NCI-H1092 (cell line): ENCODE measurements at places on chromosomes 16 and 17.

DNA sequence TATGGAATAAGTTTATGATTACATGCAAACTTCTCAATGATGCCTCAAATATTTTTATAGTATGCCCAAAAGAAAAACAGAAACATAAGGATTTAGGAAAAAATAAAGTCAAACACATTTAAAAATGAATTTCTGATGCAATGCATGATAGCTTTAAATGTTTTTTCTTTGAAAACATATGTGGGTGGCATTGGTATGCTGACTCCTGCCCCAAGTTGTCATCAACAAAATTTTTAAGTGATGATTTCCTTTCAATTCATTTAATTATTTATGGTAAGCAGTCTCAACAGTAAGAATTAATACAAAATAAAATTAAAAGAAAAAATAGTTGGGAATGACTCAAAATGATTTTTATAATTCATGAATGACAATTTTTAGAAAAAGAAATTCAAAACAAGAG, 104.9 kb downstream of the CEP112 start:
- no peak for DNase-seq

DNA sequence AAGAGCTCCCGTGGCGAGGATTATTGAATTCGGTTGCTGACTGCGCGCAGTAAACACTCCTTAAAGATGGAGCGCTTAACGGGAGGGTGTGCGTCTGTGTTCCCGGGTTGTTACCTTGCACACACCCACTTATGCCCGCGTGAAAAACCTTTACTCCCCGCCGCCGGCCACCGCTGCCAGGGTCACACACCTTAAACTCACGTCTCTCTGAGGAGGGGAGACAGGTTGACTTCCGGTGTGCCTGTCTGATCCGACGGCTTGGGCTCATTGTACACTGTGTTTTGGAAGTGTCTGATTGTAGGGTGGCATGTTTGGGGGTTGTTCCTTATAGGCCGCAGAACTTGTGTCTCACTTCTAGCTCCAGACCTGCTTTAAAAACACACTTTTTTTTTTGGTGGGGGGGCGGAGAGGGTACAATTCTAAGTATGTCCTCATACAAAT, 66.8 kb downstream of the KPNA2 start:
- no peak for DNase-seq

DNA sequence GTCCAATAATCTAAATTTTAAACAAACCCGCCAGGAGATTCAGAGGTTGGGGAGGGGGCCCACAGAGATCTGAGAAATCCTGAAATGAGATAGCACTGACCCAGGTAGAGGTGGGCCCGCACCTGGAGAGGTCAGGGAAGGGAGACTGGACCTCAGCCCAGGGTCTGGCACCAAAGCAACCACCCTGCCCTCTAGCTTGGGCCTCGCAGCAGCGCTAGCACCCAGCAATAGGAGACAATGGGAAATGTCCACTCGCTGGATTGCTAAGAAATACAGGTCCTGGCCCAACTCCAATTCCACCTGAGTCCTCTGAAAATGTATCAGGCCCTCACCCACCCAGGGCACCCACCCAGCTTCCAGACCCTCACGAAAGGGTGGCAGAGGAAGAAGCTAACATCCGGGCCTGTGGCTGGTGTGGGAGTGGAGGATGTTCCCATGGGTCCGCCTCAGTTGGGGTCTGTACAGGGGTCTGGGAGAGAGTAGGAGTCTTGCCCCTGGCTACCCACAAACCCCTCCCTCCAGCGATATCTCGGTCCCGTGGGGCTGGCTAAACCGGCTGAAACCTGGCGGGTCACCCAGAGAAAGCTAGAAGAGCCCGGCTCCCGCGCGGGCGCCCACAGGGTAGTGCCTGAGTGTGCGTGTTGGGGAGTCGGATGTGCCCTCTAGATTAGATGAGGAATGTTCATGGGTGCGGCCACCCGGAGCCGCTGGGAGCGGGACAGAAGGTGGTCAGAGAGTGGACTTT, 1.1 kb downstream of the PLLP start:
- DNase-seq, result no peak

GRCh38 chr17:82303944-82304808, 13.2 kb downstream of the CD7 start:
- no peak for DNase-seq

- DNase-seq, result peak; percentile 48
Measured at GRCh38 chr17:61416540-61417363, 17.1 kb downstream of the TBX2 start.

GRCh38 chr17:50026046-50026675, 29.7 kb upstream of the ITGA3 start:
- no peak for DNase-seq

DNA sequence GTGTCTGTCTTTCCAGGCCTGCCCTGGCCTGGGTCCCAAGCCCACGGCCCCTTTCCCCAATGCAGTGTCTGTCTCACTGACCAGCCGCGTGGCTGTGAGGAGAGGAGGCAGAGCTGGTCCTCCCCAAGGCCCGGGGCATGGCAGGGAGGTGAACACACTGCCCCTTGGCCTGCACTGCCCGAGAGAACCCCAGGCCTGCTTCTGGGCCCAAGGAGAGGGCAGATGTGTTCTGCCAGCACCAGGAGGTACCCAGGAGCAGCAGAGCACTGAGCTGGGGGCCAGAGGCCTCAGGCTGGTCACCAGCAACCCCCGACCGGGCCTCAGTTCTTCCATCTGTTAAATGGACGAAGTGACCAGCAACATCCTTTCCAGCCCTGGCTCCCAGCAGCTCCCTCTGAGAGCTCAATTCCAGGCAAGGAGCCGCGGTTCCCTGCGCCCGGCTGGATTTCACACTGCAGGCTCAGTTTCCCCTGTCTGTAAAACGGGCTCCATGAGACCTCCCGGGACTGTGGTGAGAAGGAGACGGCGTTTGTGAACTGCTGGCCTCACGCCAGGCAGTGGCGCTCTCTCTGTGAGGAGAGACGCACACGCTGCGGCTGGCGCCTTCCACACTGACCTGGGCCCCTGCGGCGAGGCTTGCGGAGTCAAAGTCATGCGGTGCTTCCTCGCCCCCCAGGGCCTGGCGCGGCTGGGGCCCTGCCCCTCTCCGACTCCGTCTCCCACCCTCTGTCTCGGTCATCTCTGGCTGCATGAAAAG, 8.1 kb upstream of the ZFPM1 start:
- DNase-seq, result no peak

DNA sequence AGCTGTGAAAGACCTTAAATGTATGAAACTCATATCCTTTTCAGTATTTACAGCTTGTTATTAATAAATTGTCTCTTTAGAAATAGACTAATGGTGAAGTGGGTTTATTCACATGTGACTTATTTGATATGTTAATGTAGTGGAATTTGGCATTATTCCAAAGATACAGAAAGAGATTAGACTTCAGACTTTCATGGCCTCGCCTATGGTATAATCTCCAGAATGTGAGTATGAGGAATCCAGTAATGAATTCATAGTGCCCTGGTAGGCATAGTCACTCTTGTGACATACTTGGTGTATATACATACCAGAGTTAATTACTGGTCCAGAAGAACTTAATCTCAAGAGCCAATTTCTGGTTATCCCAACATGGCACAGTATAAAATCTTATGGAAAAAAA, 72.7 kb downstream of the OMG start:
- DNase-seq, result no peak

DNA sequence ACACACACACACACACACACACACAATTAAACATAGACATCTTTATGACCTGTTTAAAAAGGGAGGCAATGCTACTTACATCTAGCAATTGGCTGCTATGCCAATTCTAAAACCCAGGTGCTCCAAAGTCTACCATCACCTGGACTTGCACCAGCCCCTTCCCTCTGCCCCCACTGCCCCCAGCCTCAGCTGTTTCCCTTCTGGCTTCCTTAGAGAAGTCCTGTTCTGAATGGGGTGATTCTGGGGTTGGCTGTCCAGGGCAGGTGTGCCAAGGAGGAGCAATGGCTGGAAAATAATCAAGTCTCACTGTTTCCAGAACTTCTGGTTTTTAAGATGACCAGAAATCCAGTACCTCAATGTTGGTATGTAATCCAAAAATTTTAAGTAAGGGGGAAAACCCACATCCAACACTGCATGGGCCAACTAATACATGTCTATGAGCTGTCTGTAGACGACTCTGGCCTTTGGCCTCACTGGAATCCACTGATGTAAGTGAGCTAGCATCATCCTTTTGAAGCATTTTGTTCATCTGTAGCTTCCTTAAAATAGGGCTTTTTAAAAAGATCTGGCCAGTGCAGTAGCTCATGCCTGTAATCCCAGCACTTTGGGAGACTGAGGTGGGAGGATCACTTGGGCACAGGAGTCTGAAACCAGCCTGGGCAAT, 2.1 kb downstream of the IFT20 start:
- no peak for DNase-seq

DNA sequence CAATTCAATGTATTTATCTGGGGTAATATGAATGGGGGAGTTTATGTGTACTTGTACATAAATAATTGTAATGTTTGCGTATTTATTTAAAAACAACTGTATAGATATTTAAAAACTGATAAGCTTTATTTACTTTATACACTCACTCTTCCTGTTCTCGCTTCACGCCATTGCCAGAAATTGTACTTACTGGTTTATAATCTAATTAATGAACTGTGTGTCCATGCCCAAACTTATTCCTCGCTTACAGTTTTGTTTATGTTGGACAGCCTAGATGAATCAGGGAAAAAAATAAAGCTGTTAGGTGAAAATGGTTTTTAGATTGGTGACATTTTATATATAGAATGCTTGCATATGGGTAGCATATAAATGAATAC, 30.8 kb downstream of the AATF start:
- DNase-seq, result no peak

DNA sequence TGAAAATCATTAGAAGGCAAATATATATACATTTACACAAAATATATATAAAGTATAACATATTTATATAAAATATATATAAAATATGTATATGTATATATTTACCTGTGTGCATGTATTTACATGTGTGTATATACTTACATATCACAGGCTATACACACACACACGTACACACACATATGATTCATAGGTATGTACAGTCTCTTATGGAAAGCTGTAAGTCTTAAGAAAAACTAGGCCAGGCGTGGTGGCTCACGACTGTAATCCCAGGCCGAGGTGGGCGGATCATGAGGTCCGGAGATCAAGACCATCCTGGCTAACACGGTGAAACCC, 14.7 kb downstream of the TOM1L2 start:
- DNase-seq, result no peak

DNA sequence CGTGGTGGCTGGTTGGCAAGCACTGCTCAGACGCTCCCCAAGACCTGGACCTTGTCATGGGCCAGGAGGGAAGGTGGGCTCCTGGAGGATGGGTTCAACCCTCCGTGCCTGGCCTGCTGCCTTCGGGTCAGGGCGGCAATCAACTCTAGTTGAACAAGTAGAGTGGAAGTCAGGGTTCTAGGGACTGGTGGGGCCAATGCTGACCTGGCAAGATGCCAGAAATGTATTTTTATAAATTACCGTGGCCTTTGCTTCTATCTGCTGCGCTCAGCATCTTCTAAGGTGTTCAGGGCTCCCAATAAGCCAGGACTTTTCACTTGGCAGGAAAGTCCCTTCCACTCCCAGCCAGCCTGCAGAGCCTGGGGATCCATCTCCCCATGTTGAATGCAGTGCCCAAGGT, 207.1 kb upstream of the N4BP1 start:
- DNase-seq, result no peak

DNA sequence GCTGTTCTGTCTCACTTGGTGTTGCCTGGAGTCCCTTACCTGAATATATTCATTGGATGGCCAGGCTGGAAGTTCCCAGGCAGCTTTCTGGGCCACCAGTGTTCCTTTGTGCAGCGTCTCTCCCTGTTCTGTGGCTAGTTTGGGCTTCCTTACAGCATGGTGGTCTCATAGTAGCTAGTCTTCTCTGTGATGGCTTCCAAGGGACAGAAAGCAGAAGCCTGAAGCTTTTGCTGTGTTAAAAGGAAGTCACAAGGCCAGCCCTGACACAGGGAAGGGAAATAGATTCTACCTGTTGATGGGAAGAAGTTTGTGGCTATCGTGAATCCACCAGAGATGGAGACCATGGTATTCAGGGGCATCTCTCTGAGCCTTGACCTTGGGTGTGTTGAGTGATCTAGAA, 34.6 kb downstream of the PLCG2 start:
- DNase-seq, result no peak
